Glomerular endothelial cell (primary cell): ENCODE measurements at places on chromosomes 7 and 10.

DNA sequence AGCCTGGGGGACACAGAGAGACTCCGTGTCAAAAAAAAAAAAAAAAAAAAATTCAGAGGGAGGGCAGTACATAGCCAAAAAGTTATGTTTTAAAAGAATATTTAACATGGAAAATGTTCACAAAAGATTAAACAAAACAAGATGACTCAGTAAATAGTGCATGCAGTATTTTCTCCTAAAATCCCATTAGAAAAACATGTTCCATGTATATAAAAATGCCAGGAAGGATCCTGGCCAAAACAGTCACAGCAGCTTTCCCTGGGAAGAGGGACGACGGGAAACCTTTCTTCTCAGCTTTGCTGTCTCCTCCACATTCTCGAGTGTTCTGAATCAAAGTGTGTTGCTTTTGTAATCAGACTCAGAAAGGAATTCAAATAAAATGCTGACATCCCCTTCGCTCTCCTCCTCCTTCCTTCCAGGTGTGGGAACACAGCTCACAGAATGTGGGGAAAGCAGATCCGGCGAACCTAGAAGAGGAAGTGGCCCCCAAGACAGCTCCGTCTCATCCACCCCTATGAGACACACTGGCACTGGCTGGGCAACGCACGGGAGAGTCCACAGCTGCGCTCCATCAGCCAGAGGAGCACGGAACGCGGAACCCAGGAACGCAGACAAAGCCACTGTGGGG, 139.4 kb downstream of the MAD1L1 start:
- DNase-seq = no peak

GRCh38 chr7:43735403-43735801, 6.1 kb upstream of the COA1 start:
- no peak for DNase-seq

GRCh38 chr7:29488977-29489376, 74.7 kb upstream of the PRR15 start:
- DNase-seq = no peak

DNA sequence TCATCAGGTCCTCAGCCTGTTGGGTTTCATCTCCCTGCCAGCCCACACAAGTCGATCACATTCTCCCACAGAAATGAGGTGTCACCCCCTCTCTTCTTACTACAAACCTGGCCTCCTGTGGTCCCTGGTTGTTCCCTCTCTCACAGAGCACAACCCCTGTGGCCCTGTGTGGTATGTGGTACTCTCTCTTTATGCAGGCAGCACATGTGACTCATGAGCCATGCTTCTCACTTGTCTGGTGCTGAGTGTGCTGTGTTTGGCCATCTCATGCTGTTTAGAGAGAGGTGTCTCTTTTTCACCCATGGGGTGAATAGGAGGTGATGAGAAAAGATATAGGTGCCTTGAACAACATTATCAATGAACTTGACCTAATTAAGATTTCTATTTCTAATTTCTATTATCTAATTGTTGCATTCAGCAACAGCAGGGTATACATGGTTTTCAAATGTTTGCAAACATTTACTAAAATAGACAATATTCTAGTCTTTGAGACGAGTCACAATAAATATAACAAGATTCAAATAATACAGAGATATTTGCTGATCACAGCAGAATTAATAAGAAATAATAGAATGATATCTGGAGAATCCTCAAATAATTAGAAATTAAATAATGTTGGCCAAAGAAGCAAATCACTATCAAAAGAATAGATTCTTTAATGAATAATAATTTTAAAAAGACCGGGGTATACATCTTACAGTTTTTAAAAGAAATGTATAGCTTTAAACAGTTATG, 633.8 kb upstream of the IGFBP3 start:
- DNase-seq = no peak

DNA sequence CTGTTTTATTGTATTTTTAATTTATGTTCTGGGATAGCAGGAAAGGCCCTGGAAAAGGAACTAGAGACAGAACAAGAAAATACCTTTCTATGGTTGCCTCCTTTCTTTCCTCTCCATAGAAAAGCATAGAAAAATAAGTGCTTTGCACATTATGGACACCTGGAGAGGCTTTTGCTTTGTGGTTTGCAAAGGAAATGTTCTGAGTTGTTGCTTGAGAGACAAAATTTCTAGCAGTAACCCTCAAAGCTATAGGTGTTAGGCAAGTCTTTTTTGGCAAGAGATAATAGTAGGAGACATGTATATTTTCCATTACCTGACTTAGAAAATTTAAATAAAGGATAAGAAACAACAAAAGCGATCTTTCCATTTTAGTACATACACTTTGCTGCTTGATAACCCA, 378.6 kb upstream of the PRKCQ start:
- DNase-seq = no peak

GRCh38 chr10:1645896-1646295, 91.4 kb downstream of the ADARB2 start:
- no peak for DNase-seq

DNA sequence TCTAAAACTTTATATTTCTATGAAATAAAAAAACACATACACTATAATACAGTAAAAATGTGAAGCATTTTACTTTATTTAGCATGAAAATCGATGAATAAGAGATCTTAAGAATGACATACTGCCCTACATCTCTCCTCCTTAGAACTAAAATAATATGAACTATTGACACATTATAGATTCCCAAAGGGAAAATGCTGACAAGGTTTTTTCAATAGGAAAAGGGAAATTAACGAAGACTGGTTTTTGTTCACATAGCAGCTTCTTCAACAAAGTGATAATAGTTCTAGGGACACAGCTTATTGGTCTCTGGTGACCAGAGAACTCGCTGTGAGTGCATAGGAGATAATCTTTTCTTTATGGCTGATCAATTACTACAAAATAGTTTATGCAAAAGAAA, 57.9 kb upstream of the FEZF1 start:
- DNase-seq = no peak

- no peak for DNase-seq
Observed at GRCh38 chr7:109158246-109158645, 588.6 kb downstream of the DNAJB9 start.

GRCh38 chr10:11183015-11183414, 165.3 kb downstream of the CELF2 start:
- DNase-seq = no peak

DNA sequence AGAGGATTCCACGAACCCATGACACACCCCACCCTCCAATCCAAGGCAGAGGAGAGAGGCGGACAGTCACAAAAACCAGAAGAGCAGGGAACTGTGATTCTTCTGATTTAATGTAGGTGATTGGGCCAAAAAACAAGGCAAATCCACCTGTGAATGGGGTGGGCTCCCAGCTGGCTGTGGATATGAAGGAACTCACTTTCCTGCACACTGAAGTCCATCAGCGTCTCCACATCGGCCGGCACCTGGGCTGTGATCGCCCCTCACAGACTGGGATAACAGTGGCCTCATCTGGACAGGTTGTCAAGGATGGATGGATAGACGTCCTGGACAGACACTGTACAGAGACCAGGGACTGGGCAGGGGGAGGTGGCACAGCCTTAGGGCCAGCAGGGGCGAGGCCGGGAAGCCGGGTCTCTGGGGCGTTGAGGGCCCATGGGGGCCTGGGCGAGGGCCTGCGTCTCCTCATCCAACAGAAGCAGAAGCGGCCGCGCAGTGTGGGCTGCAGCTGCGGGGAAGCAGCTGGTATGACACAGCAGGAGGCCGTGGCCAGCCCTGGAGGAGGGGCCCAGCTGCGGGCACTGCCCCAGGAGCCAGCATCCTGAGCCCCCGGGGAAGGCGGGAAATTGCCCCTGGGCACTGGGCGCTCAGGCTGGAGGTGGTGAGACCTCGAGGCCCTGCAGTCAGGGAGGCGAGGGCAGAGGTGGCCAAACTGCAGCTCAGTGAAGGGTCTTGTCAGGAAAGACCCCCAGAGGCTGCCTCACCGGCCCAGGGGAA, 54.2 kb downstream of the DIP2C start:
- DNase-seq = no peak

- DNase-seq = no peak
Observed at GRCh38 chr7:55572378-55573233, at the start of gene VOPP1. TSS of gene VOPP1 (minus strand) at chr7:55572502. CDS start at chr7:55572324, 178 bp downstream.

- DNase-seq = no peak
Observed at GRCh38 chr10:79034271-79034876, 34.4 kb upstream of the ZMIZ1 start.

DNA sequence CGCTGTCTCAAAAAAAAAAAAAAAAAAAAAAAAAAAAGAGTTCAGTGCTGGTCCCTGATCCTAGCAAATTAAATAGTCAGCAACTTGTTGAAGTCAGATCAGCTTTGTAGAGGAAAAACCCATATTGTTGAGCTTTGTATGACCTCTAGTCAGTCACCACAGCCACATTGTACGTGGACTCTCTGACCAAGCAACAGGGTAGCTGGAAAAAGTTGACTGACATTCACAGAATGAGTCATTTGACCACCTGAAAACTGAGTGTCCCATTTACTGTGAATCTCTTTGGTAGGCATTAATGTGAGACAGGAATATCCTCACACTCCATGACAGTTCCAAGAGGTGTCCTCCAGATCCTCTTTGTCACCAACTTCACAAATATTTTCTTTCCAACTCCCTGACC, 371.1 kb downstream of the LRRTM3 start:
- no peak for DNase-seq

DNA sequence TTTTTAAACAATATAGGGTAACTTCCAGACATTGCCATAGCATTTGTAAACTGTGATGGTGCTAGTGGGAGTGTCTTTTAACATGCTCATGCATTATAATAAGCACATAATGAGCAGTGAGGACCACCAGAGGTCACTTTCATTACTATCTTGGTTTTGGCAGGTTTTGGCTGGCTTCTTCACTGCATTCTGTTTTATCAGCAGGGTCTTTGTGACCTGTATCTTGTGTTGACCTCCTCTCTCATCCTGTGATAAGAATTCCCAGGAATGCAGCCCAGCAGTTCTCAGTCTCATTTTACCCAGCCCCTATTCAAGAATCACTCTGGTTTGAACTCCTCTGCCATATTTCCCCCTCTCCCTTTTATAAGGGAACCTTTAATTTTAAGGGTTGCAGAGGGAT, 91.3 kb downstream of the ZNF467 start:
- DNase-seq = no peak

DNA sequence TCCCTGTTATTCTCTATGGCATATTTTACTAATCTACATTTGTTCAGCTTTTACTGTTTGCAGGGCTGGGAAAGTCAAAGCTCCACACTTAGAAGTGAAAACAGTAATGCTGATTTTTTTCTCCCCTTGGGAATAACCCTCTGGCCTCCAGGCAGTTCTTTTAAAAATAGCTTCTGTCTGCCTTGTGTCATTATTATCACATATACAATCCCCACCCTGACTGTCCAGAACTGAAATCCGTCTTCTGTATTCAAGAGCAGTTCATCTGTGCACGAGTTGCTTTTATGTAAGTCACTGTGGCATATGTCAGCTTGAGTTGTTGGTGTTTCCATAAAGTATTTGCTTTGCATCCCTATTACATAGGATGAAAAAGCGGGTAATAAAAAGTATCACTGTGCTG, 1221.1 kb upstream of the CELF2 start:
- DNase-seq = no peak

DNA sequence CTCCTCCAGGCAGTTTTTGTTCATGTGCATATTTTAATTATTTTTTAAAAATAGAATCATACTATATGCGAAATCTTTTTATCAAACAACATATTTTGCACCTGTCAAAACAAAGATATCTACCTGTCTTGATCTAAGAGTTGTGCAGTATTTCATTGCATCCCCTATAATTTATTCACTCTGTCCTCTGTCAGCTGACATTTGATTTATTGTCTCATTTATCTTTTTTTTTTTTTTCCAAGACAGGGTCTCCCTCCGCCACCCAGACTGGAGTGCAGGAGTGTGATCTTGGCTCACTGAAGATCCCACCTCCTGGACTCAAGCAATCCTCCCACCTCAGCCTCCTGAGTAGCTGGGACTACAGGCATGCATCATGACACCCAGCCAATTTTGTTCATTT, 49.0 kb downstream of the PRLHR start:
- DNase-seq = no peak

DNA sequence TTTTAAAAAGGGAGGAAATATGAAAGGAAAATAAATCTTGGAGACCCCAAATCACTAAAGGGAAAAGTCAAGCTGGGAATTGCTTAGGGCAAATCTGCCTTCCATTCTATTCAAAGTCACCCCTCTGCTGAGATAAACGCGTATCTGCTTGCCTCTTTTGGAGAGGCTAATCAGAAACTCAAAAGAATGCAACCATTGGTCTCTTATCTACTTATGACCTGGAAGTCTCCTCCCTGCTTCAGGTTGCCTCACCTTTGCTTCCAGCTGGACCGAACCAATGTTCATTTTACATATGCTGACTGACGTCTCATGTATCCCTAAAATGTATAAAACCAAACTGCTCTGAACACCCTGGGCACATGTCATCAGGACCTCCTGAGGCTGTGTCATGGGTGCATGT, 14.7 kb downstream of the ATAD1 start:
- DNase-seq = no peak

DNA sequence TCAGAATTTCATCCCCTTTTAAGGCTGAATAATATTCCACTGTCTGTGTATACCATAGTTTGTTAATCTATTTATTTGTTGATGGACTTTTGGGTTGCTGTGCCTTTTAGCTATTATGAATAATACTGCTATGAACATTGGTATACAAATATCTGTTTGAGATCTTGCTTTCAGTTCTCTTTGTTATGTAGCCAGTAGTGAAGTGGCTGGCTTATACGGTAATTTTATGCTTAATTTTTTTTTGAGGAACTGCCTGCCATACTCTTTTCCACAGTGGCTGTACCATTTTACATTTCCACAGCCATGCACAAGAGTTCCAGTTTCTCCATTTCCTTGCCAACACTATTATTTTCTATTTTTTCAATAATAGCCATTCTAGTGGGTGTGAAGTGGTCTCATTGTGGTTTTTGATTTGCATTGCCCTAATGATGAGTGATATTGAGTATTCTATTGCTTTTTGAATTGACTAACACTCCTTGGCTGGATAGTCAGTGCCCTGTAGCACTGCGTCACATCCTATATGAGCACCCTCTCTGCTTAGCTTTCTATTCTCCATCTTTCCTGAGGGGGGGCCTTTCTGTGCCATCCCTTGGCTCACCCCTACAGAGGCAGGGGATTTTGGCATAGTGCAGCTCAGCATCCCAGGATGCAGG, 29.4 kb upstream of the RAPGEF5 start:
- DNase-seq = no peak

- DNase-seq = no peak
Observed at GRCh38 chr10:25383686-25384085, 208.9 kb downstream of the GPR158 start.

GRCh38 chr7:70477036-70478010, 654.6 kb upstream of the GALNT17 start:
- DNase-seq = no peak

- DNase-seq = no peak
Observed at GRCh38 chr7:22762866-22763265, 35.9 kb downstream of the IL6 start.

DNA sequence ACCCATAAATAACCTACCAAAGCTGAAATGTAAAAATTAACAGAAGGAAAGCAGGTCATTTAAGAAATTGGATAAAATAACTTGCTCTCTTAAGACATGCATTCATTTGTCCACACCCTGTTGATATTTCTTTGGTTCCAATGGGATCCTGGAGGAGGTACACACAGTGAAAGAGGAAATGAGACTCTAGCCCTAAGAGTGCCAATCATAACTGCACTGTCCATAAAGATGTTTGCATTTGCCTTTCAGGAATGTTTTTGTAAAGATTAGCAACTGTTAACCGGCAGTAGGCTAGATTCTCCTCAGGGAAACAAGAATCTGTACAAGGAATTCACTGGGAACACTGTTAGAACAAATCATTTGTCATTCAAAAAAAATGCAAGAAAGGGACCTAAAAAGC, 61.0 kb downstream of the MEOX2 start:
- no peak for DNase-seq
